ENCODE measurements at places on chromosomes 12 and 14. TPM values are rescaled to one million over a fixed set of nuclear protein-coding genes. Genes with fewer than 3 reads are reported as not detected.

The HEATR5A gene
- 36.1 TPM for total RNA-seq

The LIN7A gene
- 15.3 TPM for total RNA-seq

The CCDC184 gene
- 0.39 TPM for total RNA-seq

The PTPRO gene
- total RNA-seq, result 0.50 TPM

The TAS2R10 gene
- total RNA-seq, result 0.78 TPM

The ENDOU gene
- total RNA-seq, result 1.0 TPM

The RNASE4 gene
- total RNA-seq, result 128 TPM

The TAS2R46 gene
- total RNA-seq, result not detected

The VRTN gene
- not detected for total RNA-seq

The WSCD2 gene
- total RNA-seq, result 86.1 TPM

The TAS2R50 gene
- 3.0 TPM for total RNA-seq

The MUCL1 gene
- not detected for total RNA-seq

The PZP gene
- total RNA-seq, result 0.16 TPM

The CPM gene
- total RNA-seq, result 53.5 TPM

The GPN3 gene
- total RNA-seq, result 11.8 TPM

The DPF3 gene
- total RNA-seq, result 4.4 TPM

The NKX2-1 gene
- not detected for total RNA-seq

The CATSPERB gene
- total RNA-seq, result 4.8 TPM

The OR4Q3 gene
- total RNA-seq, result not detected

The CLEC9A gene
- not detected for total RNA-seq

The ALDH2 gene
- 213 TPM for total RNA-seq

The CLEC6A gene
- total RNA-seq, result not detected

The CHGA gene
- total RNA-seq, result 1.8 TPM

The PMCH gene
- total RNA-seq, result not detected

The GLI1 gene
- 0.30 TPM for total RNA-seq

The KCNK10 gene
- total RNA-seq, result not detected

The GPR137C gene
- 0.23 TPM for total RNA-seq

The ASB2 gene
- total RNA-seq, result 118 TPM

The PDE3A gene
- 114 TPM for total RNA-seq

The GDF3 gene
- total RNA-seq, result not detected

The KRT77 gene
- not detected for total RNA-seq

The EML5 gene
- total RNA-seq, result 4.1 TPM

The CLEC7A gene
- 6.7 TPM for total RNA-seq

The PHETA1 gene
- 8.2 TPM for total RNA-seq

The SELPLG gene
- 4.7 TPM for total RNA-seq

The RNF212B gene
- not detected for total RNA-seq

The BICDL1 gene
- 0.47 TPM for total RNA-seq

The NDRG2 gene
- total RNA-seq, result 197 TPM

The KLHL33 gene
- 0.27 TPM for total RNA-seq

The GCH1 gene
- 2.2 TPM for total RNA-seq

The POTEG gene
- not detected for total RNA-seq

The P2RX7 gene
- total RNA-seq, result 3.3 TPM

The ANKRD13A gene
- total RNA-seq, result 141 TPM

The CIROP gene
- total RNA-seq, result 0.31 TPM

The KRT3 gene
- total RNA-seq, result not detected

The TDRD9 gene
- 1.6 TPM for total RNA-seq

The IPO8 gene
- 73.9 TPM for total RNA-seq

The MANSC4 gene
- not detected for total RNA-seq

The AKAP3 gene
- 3.0 TPM for total RNA-seq

The IRAK3 gene
- 18.6 TPM for total RNA-seq

The IL22 gene
- total RNA-seq, result not detected

Measured in gastroesophageal sphincter (tissue), 4 donors.